ENCODE measurements at places on chromosomes 16 and 17.

DNA sequence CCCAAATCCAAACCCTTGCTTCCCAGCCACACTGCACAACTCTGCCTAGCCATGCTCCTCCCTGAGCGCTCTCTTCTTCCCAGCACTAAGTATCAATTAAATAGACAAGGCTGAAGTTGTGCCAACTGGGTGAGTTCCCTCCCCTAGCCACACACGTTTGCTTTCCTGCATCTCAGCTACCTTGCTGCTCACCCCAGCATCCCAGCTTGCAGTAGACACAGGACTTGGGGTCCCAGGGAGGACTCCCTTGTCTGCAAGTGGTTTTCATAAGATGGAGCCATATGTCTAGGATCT, 4.9 kb downstream of the CCDC182 start:
- DNase-seq: no peak

GRCh38 chr17:3796110-3796821, 4.7 kb downstream of the ITGAE start:
- peak; percentile 73 for DNase-seq

GRCh38 chr17:61442878-61443474, 9.2 kb upstream of the TBX4 start:
- no peak for DNase-seq

DNA sequence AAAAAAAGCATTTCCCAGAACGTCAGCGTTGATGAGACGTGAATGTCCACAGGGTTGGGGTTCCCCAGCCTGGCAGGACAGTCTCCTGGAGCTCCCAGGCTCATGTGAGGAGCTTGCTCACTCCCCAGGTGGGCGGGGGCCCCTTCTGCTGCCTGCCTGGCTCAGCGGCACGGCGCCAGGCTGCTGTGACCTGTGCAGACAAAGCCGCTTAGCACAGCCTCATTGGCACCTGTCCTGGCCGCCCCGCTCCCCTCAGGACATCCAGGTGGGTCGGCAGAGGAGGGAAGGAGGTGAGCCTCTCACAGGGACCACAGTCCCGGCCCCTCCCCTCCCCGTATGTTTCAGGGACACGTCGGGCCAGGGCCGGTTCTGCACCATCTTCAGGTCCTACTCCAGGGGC, 12.9 kb upstream of the WFIKKN1 start:
- DNase-seq: no peak

GRCh38 chr17:67602974-67603373, 114.8 kb upstream of the NOL11 start:
- DNase-seq: peak; percentile 48

- no peak for DNase-seq
Observed at GRCh38 chr16:14015948-14016347, 55.2 kb upstream of the MRTFB start.

GRCh38 chr17:53353919-53354351, 468.8 kb upstream of the KIF2B start:
- no peak for DNase-seq

DNA sequence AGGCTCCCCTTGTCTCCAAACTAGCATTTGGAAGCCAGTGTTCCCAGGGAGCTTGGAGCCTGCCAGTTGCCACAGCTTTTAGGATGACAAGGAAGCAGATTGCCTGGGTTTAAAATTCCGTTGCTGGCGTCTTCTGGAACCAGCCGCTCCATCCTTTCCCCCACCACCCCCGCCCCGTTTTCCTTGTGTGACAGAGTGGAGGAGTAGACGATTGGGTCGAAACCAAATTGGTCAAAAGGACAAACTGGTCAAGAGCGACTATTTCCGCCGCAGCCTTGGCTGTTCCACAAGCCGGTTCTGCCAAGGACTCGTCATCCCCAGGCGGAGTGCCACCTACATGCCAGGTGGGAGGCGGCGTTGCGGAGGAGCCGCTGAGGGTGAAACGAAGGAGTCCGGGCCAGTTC, 91.1 kb downstream of the RPA1 start:
- DNase-seq: no peak

- no peak for DNase-seq
Observed at GRCh38 chr16:50924759-50925545, 183.1 kb downstream of the CYLD start.

- no peak for DNase-seq
Observed at GRCh38 chr16:51149721-51150164, 1.3 kb downstream of the SALL1 start.

Measured in CD4-positive, alpha-beta T cell treated with Interleukin-6 at 100 ng/mL for 8 hours (primary cell).